ENCODE measurements at places on chromosomes 4 and X.

- DNase-seq: peak; percentile 77
Observed at GRCh38 chr4:139368998-139369397, 66.7 kb upstream of the NDUFC1 start.

DNA sequence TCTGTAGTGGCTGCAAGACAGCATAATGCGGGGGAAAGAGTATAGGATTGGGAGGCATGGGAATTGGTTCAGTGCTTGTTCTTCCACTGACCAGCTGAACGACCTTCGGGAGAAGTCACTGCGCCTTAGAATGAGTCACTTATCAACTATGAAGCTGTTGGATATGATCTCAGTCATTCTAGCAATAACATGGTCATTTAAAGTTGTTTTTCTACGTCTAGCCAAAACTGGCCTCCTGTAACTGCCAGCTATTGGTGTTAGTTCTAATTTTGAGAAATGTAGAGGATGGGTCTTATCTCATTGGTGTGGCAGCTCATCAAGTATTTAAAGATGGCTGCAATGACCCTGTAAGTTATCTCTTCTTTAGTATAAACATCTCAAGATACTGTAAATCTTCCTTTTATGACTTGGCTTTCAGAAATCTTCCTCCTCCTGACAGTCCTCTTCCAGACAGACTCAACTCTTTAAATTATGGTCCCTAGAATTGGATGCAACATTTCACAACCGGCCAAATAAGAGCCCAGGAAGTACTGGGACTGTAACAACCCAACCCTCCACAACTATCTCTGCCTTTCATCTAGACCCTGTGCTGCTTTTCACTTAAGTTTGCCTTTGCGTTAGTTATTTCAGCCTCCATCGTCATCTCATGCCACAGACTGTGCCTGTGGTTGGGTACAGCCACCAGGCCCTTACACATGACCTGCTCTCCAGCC lies 243.3 kb downstream of the CBR4 start:
- DNase-seq: no peak

- no peak for DNase-seq
Observed at GRCh38 chr4:133799717-133800315, 401.8 kb downstream of the PABPC4L start.

- no peak for DNase-seq
Observed at GRCh38 chr4:181597766-181598165, 645.4 kb upstream of the TENM3 start.

DNA sequence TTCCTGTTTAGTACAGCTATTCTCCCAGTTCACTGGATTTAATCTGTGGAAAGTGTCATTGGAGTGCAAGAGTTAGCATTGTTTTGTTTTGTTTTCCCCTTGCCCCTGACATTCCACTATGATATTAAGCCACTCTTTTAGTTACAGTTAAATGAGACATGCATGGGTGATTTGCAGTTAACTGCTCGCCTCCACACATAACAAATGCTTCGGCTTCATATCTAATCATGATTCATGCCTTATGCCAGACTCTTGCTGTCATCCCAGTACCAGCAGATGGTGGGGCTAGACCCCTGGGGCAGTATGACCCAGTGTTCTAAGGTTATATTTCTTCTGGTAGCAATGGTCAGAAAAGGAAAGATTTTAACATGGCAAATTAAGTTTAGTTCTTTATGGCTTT lies 80.1 kb downstream of the RAP1GDS1 start:
- DNase-seq: no peak

DNA sequence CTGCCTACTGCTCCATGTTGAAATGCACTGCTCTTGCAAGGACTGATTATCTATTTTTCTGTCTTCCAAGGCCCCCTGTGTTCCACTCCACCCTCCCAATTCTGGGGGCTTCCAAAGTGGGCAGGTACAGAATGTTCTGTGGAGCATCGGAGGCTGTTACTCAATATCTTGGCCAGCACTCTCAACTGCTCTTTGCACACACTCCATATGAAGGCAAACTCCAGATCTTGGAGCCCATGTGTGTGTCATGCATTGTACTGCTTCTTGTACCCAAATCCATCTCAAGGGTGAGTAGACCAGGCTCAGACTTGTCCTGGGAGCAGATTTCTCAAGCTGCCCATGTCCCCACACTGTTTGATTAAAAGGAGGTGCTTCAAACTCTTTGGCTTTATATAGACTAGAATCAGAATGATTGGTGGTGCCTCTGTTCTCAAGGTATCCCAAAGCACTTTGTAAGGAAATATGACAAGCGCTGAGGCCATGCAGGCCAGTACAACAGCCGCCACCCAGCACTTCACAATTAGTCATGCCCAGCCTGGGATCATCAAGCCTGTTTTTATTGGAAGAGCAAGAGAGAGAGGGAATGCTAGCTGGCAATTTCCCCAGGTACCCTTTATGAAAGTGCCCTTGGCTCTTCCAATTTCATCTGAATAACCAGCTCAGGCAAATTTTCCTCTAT lies 44.3 kb downstream of the AR start:
- no peak for DNase-seq

- DNase-seq: no peak
Observed at GRCh38 chr4:94678896-94679295, 78.9 kb upstream of the BMPR1B start.

DNA sequence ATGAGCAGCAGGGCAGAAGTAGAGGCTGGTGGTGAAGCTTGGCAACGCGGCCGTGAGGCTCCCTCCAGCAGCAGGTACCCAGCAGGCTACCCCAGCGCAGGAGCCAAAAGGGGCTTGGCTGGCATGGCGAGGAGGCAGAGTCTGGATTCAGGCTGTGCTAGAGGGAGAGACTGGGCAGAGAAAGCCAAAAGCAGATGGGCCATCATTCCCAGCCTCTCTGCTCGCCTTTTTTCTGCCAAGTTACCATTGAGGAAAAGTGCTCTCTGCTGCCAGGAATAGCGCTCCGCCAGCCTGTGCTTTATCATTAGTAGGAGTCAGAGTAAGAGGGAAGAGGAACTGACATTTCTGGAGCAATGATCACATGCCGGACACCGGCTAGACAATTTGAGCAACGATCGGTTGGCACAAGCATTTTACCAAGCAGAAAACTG lies 28.7 kb upstream of the MAP3K15 start:
- no peak for DNase-seq

DNA sequence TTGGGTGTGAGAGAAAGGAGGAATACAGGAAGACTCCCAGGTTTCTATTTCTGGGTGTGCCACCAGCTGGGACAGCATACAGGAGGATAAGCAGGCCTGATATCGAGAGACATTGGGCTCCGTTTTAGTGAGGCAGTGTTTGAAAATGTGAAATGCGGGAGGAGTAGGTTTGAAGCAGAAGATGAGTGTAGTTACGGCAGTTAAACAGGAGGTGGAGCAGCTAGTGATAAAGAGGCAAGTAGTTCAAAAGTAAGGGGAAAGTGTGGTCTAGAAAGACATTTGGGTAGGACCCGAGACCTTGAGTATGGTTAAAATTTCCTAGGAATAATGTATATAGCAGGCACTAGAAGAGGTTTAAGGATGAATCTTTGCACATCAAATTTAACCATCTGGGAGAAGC lies 42.4 kb downstream of the DCUN1D4 start:
- peak; percentile 10 for DNase-seq

GRCh38 chr4:150318971-150319370 lies 240.7 kb downstream of the DCLK2 start:
- DNase-seq: no peak

GRCh38 chrX:20042221-20042620 lies 51.4 kb upstream of the BCLAF3 start:
- DNase-seq: no peak

DNA sequence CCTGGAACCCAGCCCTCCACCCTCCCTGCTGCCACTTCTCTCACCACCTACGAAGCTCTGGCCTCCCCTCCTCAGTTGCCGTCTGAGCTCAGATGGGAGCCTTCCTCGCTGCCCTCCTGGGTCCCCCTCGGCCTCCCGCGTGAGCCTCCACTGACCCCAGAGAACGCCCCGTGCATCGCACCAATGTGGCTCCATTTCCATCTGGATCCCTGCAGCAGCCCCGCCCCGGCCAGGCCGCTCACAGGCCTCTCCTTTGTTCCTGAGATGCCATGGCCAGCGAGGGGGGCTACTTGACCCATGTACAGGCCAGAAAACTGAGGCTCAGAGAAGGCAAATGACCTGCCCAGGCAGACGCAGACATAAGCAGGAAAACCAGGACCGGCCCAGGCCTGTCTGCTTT lies 242.4 kb upstream of the PSAPL1 start:
- no peak for DNase-seq

DNA sequence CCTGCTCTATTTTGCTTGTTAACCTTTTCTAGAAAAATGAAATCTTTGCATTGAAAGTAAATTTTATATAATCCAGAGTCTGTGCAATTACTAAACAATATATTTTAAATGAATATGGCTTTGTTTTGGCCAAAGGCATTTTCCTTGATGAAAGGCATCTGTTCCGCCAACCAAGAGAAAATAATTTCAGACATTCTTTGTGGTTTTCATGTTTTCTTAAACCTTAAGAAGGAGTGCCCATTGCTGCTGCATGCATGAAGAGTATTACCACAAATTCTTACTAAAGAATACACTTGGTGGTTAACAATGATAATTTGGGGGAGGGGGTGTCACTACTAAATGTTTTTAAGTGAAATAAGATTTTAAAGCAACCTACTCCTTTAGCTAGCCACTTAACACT lies 2.7 kb upstream of the PDGFC start:
- no peak for DNase-seq

GRCh38 chr4:52957220-52957686 lies 95.1 kb downstream of the RASL11B start:
- peak; percentile 83 for DNase-seq
